NCI-H226 (cell line): ENCODE measurements at places on chromosomes 7 and 10.
A peak's percentile ranks its signal among the peaks of the same experiment; 100 is the strongest.

DNA sequence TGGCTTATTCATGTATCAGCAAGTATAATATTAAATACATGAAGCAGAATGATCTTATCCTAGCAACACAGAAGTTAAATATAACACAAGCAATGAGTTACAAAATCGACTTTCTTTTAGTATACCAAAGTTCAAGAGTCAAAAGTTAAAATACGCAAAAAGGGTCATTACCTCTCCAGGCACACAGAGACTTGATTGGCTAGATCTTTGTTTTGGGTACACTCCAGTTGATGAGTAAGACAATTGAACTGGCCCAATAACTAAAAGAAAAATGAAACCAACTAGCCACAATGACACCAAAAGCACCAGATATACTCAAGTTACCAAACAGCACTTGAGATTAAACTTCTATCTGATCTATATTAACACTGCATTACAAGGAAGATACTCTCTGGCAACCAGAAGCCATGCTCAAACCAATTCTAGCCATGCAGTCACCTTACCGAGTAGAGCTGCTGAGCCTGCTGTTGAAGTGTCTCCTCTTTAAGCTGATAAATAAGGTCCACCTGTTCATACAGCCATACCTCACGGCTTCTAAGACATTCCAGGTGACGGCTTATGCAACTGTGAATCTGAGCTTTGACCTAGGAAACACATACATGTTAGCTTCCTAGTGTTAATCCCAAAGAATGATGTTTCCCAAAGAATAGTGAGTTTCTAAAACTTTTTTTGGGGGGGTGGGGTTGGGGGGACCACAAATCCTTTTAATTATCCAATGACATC lies 15.6 kb downstream of the NCOA4 start:
- no peak for DNase-seq

DNA sequence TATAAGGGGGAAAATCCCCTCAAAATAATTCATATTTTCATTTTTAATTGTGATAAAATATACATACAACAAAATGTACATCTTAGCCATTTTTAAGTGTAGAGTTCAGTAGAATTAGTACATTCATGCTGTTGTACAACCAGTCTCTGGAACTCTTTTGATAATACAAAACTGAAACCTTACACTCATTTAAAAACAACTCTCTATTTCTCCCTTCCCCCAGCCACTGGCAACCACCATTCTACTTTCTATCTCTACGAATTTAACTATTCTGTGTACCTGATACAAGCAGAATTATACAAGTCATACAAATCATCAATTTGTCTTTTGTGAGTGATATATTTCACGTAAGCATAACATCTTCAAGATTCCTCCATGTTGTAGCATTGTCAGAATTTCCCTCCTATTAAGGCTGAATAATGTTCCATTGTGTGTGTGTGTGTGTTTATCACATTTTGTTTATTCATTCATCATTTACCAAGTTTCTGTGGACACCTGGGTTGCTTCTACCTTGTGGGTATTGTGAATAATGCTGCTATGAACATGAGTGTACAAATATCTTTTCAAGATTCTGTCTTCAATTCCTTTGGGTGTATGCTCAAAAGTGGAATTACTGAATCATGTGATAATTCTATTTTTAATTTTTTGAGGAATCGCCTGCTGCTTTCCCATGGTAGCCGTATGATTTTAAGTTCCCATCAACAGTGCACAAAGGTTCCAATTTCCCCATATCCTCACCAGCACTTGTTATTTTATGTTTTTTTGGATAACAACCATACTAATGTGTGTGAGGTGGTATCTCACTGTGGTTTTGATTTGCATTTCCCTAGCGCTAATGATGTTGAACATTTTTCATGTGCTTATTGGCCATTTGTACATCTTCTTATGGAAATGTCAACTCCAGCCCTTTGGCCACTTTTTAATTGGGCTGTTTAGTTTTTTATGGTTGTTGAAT lies 4.7 kb upstream of the EBLN1 start:
- DNase-seq, result no peak

DNA sequence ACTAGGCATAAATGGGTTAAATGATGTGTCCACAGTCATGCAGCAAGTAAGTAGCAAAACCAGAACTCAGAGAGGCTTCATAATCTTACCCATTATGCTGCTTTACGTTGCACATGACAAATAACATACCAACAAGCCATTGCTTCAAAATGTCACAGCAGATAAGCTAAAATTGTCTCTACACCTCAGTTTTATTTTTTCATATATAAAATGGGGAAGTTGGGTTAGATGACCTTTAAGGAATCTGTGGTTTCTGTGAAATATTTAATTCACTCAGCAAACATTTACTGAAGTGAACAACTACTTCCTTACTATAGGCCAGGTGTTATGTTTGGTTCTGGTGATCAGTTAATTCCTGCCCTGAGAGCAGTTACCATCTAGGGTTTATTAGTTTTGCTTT lies 2.2 kb upstream of the ASCC1 start:
- no peak for DNase-seq

GRCh38 chr7:146652176-146652575 lies 535.6 kb downstream of the CNTNAP2 start:
- no peak for DNase-seq

DNA sequence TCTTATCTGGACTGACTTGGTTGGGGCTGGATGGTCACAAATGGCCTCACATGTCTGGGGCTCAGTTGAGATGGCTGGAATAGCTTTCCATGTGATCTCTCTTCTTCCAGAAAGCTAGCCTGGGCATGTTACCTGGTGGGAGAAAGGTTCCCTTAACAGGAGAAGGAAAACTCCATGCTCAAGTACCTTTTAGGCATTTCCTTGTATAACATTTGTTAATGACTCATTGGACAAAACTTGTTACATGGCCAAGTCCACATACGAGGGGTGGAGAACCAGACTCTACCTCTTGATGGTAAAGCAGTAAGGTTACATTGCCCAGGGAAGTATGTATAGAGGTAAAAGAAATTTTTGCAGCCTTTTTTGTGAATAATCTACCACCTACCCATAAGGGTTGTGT lies 826.4 kb downstream of the LRMDA start:
- DNase-seq, result peak; percentile 39

DNA sequence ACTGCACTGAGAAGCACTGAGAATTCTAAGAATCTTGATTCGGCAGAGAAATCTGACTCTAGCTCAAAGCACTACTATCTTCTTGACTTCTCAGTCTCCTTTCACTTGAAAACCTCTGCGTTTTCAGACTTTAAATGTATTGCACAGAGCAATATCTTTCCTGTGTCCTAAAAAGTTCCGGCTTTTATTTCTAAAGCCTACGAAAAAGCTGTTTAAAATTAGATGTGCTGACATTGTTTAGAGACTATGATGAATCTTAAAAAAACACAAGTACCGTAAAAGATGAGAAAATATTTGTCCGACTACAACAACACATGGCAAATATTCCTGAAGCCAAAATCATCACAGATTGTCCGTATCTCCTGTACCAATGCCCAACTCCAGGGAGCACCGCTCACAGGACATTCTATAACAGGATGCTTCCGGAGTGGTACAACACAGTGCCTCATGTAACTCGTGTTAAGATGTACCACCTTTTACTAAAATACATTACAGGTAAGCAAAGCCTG lies 136.9 kb downstream of the CUBN start:
- no peak for DNase-seq

DNA sequence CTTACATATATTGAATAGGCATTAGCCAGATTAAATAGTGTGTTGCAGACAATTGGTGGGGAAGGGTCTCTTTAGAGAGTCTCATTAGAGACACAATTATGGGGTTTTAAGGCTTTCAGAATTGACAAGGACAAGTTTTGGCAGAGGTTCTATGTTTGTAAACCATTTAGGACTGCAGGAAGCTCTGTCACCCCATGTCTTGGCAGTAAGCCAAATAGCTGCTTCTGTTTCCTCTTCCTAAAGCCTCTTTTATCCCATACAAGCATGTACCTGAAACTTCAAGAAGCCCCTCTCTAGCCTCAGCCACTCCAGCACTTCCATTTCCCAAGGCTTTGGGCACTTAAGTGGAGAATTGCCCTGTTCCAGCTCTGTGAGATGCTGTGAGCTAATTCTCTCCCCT lies 21.8 kb upstream of the LRRC4 start:
- DNase-seq, result no peak

DNA sequence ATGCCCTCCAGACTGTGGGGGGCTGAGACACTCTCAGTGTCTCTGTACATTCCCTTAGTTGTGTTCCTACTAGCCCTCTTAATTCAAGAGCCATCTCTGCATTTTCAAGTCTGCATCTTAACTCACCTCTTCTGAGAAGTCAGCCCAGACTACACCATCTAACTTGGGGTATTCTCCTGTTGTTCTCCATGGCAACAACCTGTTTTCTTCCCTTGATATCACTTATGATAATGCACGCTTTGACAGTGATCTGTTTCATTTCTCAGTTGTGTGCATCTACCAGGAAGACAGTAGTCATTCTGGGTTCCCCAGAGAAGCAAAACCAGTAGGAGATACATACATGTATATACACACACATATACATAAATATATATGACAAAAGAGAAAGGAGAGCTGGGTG lies 707.3 kb upstream of the IGFBP3 start:
- DNase-seq, result no peak

GRCh38 chr7:44062903-44063295 lies 2.5 kb downstream of the PGAM2 start:
- no peak for DNase-seq

- no peak for DNase-seq
Measured at GRCh38 chr7:1554333-1555045, 1.5 kb downstream of the TMEM184A start.

DNA sequence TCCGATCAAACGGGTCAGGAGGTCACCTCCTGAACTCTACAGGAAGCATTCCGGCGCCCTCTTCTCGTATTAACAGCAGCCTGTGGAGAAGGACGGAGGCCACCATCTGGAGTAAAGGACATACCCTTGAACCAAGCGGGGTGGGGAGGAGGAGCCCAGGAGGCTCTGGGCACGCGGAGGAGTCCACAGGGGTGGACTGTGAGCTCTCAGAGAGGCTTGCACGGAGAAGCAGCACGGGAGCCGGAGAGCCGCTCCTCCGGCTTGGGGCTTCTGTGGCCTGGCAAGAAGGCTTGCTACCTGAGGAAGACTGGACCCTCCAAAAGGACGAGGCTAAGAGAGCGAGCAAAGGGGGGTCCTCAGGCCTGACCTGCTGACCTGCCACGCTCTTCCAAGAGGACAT lies 77.9 kb downstream of the MAD1L1 start:
- DNase-seq, result no peak

- DNase-seq, result no peak
Measured at GRCh38 chr7:93301736-93302135, 69.6 kb downstream of the VPS50 start.

GRCh38 chr7:24466168-24466768 lies 107.0 kb upstream of the PALS2 start:
- no peak for DNase-seq

GRCh38 chr7:68434857-68435256 lies 1163.4 kb upstream of the AUTS2 start:
- no peak for DNase-seq

DNA sequence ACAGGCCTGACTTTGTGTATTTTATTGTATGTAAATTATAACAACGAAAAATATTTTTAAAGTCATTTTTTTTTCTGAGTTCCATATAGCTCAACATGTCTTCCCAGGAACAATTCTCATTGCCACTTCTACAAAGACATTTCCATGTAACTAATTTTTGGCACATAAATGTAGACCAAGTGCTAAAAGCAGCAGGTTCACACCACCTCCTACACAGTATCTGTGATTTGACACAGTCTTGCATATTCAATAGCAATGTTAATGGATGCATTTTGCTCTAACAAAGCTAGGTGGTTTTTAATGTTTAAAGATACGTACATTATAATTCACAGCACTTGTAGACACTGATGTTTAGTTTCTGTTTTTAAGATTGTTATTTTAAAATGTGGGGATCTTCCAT lies 346.5 kb downstream of the GPAM start:
- no peak for DNase-seq

DNA sequence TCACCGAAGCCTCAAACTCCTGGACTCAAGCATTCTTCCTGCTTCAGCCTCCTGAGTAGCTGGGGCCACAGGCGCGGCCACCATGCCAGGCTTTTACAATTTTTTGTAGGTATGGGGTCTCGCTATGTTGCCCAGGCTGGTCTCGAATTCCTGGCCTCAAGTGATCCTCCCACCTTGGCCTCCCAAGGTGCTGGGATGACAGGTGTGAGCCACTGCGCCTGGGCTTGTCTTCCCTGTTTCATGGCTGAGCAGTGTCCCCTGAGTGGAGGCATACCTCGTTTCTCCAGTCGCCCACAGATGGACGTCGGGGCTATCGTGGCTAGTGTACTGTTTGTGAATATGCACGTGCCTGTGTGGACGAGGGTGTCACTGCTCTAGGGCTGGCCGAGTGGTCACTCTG lies 11.3 kb downstream of the INPP5A start:
- no peak for DNase-seq

- no peak for DNase-seq
Measured at GRCh38 chr7:112874909-112875308, 84.7 kb upstream of the TMEM168 start.

GRCh38 chr7:53596230-53596629 lies 560.8 kb downstream of the POM121L12 start:
- peak; percentile 43 for DNase-seq

GRCh38 chr7:38321515-38321944 lies 48.1 kb upstream of the TARP start:
- peak; percentile 66 for DNase-seq

DNA sequence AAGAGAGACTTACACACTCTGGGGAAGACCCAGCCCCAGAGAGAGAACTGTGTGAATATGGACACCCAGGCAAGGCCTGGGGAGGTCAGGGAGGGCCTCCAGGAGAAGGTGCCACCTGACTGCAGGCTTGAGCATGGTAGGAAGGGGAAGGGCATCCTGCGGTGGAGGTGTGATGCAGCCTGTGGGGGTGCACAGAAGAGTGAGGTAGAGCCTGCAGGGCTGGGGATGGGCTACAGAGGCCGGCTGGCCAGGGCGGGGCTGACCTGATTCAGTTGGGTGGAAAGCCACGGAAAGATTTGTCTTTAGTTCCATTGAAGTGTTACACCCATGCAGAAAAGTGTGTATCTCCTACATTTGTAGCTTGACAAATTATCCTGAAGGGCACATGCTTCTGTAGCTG lies 47.6 kb downstream of the ZMIZ1 start:
- no peak for DNase-seq
